ENCODE measurements at places on chromosomes 5 and 9.
A peak's percentile ranks its signal among the peaks of the same experiment; 100 is the strongest.

- DNase-seq: peak; percentile 84
Measured at GRCh38 chr9:98146101-98146991, 27.3 kb upstream of the TRIM14 start.

DNA sequence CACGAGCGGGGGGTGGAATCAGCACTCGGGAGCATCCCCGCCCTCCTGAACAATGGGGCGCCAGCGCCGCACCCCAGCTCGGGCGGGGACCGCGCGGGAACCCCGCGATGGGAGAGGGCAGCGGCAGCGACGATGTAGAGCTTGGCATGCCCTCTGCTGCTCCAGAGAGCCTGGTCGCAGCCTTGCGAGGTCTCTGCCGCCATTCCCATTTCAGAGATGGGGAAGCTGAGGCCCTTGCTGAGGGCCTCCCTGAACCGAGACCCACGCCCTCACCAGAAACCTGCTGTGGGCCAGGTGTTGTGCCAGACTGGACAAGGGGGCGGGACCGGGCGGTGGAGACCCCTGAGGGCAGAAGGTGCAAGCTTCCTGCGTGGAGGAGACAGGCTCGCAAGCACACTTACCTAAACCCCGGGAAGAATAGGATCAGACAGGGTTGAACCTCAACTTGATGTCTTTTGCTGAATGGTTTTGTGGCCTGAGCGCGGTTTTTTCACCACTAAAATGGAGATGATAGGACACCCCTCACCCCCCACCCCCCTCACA is 647 bp upstream of the MEGF9 start:
- DNase-seq: no peak

DNA sequence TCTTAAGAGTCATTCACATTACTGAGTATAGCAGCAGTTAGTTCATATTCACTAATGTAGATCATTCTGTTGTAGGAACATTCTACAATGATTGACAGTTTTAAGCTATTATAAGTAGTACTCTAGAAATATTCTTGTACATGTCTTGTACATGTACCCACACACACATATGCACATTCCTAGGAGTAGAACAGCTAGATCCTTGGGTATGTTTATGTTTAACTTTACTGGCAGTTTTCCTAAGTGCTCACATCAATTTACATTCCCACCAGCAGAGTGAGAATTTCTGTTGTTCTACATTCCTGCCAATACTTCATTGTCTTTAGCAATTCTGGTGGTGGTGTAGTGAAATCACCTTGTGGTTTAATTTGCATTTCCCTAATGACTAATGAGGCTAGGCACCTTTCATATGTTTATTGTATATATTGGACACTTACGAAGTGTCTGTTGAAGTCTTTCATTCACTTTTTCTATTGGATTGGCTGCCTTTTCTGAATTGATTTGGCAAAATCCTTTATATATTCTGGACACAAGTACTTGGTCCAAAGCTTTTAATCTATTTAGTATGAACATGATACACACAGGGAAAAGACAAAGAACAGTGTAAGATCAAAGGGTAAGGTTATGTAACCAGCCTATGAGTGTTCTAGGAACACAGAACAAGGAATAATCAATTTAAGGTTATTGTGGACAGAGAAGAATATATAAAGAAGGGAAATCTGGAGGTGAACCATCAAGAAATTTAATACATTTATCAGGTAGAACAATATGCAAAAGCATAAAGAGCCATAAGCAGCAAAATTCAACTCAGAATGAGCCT is 95.6 kb downstream of the MLLT3 start:
- DNase-seq: no peak

DNA sequence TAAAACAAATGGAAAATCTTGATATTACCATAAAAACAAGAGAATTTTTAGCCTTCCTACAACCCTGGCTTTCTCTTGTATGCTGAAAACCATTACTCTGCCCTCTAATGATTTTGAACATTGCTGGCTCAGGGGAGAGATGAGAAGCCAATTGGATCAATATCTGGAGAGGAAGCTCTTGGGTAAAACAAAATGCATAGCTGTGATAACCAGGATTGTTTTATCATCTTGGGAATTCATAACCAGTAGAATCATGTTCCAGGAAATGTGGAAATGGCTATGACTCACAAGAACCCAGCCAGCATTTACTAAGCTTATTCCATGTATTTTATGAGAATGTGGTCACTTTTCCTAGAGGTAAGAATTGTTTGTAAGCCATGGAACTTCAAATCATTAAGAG is 51.1 kb upstream of the CTNND2 start:
- DNase-seq: no peak

GRCh38 chr9:26292943-26293342 is 599.7 kb downstream of the CAAP1 start:
- no peak for DNase-seq

GRCh38 chr5:54927097-54927746 is 58.2 kb downstream of the ESM1 start:
- no peak for DNase-seq

DNA sequence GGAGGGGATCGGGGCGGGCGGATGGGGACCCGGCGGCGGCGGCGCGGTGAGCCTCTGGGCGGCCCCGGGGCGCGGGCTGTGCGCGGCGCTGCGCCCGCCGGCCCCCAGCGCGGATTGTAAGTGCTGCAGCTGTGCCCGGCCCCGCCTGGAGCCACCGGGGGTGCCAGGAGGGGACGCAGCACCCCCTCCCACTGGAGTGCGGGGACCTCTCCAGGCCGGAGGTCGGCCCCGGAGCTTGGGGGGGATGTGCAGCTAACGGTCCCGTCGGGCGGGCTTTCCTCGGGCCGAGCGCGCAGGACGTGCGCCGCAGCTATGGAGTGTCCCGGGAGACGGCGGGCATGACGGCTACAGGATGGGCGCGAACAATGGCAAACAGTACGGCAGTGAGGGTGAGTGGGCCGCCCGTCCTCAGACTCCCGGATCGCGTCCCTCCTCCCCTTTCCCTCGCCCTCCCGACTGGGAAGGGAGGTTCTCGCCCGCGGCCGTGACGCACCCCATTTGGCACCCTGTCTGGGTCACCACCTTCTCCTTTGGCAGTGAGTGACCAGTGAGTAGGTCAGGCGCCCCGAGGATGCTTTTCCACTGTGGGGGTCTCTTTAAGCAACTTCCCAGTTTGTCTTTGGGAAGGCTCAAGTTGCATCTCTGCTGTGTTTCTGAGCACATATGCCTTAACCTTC is 483 bp downstream of the FBXL7 start:
- DNase-seq: no peak

DNA sequence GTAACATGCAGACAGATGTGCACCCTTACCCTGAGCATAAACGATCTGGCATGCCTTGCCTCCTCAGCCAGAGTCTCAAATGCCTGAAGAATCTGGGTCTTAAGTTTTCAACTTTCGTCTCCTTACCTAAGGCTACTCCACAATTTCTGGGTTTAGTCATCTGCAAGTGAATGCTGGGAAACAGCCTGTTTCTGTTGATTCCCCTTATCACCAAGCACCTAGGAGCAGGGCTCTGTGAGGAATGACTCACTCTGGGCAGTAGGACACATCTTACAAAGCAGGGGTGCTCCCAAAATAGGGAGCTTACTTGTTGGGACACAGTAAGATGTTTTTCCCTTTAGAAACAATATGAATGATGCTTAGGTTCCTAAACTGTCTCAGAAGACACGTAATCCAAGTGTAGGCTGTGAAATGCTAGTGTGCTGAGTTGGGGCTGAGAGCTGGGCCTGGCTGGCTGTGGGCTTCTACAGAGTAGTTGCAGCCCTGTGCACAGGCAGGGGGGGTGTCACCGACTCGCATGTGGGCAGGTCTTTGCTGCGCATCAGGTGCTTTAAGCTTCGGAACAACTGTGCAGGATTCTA is 58.0 kb downstream of the DAP start:
- DNase-seq: no peak

DNA sequence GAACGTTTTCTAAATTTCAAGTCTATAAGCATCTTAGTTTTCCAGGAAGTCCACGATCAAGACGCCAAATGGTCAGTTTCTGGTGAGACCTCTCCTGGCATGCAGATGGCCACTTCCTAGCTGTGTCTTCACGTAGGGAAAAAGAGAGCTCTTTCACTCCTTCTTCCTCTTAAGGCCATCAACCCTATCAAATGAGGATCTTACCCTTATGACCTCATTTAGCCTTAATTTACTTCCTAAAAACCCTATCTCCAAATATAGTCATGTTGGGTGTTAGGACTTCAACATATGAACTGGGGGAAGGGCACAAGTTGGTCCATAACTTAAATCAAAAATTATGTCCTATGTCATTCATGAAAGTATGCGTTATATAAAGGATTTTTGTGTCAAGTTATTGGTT is 229.5 kb downstream of the ARL15 start:
- DNase-seq: peak; percentile 78

DNA sequence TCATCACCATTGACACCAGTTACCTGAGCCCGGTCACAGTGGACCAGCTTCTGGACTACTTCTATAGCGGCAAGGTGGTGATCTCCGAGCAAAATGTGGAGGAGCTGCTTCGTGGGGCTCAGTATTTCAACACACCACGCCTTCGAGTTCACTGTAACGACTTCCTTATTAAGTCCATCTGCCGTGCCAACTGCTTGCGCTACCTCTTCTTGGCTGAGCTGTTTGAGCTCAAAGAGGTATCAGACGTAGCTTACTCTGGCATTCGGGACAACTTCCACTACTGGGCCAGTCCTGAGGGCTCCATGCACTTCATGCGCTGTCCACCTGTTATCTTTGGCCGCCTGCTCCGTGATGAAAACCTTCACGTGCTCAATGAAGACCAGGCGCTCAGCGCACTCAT is 520 bp downstream of the CCIN start:
- no peak for DNase-seq

DNA sequence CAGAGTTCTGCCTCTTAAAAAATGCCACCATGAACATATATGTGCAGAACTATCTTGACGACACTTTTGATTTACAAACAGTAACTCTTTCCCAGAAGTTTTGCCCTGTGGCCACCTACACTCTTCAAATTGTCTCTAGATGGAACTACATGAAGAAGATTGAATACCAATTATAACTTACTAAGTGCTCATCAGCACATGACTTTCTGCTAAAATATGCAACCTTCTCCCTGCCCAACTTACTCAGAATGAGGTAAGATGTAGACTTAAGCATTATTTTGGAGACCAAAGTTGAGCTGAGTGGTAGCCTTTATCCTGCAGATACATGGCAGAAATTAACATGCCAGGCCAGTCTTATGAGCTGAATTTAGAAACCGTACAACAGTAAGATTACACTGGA is 105.4 kb downstream of the SEMA5A start:
- DNase-seq: no peak

GRCh38 chr9:1871626-1872419 is 143.3 kb upstream of the SMARCA2 start:
- no peak for DNase-seq

DNA sequence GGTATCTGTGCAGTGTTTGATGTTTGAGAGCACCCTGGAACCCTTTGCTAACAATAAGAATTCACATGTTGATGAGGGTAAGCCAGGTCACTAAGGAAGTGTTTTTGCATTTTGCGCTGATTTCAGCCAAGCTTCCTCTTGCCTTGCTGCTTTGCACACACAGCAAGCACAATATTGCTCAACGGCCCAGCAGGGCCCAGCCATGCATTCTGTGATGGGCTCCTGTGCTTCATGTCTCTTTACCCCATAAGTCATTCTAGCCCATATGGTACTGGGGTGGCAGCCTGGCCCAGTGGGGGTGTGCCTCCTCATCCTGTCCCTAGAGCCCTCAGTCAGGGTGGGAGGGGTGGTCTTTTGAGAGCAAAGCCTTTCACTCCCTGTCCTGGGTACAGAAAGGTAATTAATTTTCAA is 481.3 kb downstream of the GADD45G start:
- peak; percentile 85 for DNase-seq

DNA sequence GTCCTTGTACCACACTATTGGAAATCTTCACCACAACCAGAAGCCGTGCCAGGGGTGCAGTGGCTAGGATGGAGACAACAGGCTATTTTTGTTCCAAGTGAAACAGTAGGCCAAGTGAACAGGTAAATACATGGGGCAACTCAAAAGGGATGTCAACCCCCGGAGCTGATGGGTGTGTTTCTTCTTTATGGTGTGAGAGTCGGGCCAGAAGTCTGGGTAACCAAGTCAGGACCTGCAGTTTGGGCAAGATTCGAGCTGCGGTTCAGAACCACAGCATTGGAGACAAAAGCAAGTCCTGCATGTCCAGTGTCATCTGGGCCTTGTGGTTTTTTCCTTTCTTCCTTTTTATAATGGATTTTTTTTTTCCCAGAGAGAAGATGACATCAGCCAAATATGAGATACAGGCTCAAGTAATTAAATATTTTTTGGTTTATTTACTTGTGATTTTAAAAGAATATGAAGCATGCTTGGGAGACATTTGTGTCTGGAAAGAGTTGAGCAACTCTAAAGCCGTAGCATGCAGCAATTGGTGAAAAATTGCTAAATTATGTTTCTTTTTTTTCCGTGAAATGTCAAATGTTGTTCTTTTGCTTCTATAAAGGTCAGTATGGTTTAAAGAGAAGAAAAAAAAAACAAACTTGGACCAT is 261.6 kb downstream of the ARRDC3 start:
- DNase-seq: no peak

- DNase-seq: no peak
Measured at GRCh38 chr5:36874465-36874864, 2.1 kb upstream of the NIPBL start.

GRCh38 chr5:173441053-173441628 is 112.9 kb upstream of the STC2 start:
- no peak for DNase-seq

- DNase-seq: peak; percentile 64
Measured at GRCh38 chr9:89036383-89036782, 45.1 kb downstream of the S1PR3 start.

GRCh38 chr9:86637515-86637914 is 283.3 kb upstream of the TUT7 start:
- DNase-seq: peak; percentile 59

GRCh38 chr5:124454081-124454480 is 292.4 kb downstream of the ZNF608 start:
- DNase-seq: no peak

DNA sequence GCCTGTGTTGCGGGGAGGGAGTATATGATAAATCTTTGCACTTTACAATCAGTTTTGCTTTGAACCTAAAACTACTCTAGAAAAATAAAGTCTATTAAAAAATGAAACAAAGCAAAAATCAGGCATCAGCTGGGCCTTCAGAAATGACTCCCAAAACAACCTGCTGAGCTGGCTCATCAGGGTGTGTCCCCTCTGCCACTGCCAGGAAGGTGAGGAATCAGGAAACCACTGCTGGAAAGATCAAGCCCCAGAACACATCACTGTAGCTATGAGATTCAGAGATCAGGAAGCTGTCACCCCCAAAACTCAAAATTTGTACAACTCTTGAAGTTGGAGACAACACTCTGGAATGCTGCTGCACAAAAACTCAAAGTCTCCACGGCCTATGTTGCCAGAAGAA is 40.5 kb upstream of the TBCA start:
- no peak for DNase-seq
